ENCODE measurements at places on chromosomes 1 and 21.

DNA sequence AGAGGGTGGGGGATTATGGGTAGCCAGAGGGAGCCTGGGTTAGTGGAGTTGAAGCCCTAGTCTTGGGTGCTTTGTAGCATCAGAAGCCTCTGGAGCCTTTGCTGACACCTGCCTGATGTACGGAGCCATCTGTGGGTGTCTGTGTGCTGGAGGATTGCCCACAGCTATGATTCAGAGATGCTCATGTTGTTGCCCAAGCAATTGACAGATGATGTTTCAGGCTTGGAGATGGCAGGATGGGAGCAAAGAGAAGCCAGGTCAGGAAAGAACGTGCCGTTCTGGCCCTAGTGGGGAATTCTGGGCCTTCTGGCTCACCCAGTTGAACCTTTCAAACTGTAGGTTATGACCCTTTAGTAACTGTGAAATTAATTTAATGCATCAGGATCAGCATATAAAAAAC lies 27.6 kb downstream of the COQ8A start:
- no peak for DNase-seq

- DNase-seq, result no peak
Observed at GRCh38 chr21:16992448-16992847, 520.4 kb upstream of the CXADR start.

DNA sequence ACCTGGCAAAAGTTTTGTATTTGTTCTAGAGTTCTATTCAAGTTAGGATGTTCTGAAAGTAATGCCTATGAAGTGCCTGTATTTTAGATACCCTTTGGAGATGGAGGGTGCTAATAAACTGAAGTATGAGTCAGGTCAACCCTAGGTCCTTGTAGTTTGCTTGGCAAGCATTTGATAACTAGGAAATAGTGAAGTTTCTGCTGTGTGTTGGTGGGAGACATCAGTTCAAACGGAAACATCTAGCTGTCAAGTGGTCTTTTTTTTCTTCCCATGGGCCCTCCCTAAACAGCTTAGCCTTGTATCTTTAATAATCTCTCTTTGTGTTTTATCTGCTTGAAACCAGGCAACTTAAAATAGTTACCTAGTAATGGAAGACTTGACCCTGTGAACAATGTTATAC lies 4.5 kb downstream of the MRPS6 start:
- peak; percentile 40 for DNase-seq

GRCh38 chr1:193187114-193187513 lies 701 bp upstream of the B3GALT2 start:
- no peak for DNase-seq

- no peak for DNase-seq
Observed at GRCh38 chr1:9099555-9099954, 29.3 kb downstream of the GPR157 start.

DNA sequence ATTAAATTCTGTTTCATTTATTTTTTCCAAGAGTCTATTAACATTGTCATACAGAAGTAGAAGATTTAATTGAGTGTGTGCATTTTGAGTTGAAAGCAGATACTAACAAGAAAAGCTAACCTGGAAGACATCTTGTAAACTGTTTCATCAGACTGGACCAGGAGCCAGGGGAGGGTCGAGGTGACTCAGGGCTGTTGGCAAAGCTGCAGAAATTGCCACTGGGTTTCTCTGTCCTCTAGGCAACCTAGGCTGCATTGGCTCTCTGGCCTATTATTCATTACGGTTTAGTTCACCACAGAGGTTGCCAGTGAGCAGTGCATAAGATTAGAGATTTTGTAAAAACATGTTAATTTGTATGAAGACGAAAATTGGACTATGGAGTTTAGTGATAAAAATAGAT lies 27.5 kb downstream of the ERG start:
- peak; percentile 64 for DNase-seq

DNA sequence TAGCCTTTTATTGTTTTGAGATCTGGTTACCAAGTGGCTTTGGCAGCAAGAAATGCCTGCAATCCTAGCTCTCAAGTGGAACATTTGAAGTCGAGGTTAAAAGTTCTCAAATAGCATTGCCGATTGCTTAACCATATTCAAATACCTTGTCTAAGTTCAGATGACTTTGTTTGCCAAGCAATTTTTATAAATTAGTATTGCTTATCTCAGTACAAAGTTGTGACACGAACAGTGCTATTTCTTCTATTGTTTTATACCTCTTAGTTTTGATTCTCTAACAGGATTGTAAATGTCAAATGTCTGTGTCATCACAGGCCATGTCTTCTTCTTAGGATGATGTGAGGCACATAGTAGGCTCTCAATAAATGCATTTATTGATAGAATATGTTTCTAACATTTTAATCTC lies 633.3 kb downstream of the PTPRC start:
- DNase-seq, result no peak

- no peak for DNase-seq
Observed at GRCh38 chr1:18444563-18444962, 36.2 kb upstream of the KLHDC7A start.

DNA sequence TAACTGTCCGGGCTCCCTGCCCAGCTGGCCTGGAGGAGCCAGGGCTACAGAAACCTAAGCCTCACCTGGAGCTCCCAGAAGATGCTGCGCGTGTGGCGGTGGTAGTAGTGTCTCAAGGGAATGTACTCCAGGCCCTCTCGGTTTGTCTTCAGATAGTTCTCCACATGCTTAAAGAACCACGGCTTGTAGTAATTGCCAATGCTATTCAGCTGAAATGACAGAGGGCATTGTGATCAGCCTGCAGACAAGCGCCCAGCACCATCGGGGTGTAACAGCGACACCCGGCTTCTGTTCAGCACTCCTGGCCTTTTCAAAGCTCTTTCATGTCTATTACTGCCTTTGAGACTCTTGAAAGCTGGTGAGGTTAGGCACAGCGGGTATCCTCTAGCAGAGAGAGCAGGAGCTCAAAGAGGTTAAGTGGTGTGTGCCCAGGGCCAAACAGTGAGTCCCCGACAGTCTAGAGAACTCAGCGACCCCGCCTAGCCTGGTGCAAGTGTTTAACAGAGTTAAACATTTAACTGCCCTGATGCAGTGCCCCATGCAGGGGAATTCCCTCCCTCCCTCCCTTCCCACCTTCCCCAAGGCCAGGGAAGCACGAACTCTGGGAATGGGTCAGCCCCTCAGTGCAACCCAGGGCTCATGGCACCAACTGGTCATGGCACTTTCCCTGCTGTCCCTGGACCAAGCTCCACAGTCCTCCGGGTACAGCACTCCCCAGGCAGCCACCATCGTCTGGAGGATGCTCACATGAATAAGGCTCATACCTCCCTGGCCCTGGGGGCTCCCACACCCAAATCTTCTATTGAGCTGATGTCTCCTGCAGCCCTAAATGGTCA lies 21.5 kb downstream of the DHCR24 start:
- no peak for DNase-seq

- DNase-seq, result no peak
Observed at GRCh38 chr1:53348486-53349368, 20.9 kb upstream of the LRP8 start.

- DNase-seq, result no peak
Observed at GRCh38 chr1:118388301-118388959, 203.4 kb upstream of the SPAG17 start.

GRCh38 chr1:200891774-200892157 lies 2.9 kb upstream of the INAVA start:
- DNase-seq, result no peak

- DNase-seq, result no peak
Observed at GRCh38 chr1:239434181-239434580, 47.8 kb downstream of the CHRM3 start.

GRCh38 chr1:69223156-69223555 lies 344.6 kb upstream of the LRRC7 start:
- no peak for DNase-seq

DNA sequence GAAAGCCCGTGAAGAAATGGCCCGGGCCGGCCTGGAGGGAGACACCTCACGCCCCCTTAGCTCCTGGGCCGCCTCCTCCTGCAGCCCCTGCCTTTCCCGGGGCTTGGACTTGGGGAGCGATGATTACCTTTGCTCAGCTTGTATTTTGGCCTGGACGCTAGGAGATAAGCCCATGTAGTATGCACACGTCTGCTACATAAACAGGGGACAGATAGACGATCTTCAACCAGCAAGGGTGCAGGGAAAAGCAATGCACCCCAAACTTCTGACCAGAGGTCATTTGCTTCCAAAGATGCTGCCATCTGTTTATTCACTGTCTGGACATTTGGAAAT lies 936 bp downstream of the TP73 start:
- no peak for DNase-seq

- DNase-seq, result no peak
Observed at GRCh38 chr1:204442376-204443259, 31.0 kb upstream of the PPP1R15B start.

DNA sequence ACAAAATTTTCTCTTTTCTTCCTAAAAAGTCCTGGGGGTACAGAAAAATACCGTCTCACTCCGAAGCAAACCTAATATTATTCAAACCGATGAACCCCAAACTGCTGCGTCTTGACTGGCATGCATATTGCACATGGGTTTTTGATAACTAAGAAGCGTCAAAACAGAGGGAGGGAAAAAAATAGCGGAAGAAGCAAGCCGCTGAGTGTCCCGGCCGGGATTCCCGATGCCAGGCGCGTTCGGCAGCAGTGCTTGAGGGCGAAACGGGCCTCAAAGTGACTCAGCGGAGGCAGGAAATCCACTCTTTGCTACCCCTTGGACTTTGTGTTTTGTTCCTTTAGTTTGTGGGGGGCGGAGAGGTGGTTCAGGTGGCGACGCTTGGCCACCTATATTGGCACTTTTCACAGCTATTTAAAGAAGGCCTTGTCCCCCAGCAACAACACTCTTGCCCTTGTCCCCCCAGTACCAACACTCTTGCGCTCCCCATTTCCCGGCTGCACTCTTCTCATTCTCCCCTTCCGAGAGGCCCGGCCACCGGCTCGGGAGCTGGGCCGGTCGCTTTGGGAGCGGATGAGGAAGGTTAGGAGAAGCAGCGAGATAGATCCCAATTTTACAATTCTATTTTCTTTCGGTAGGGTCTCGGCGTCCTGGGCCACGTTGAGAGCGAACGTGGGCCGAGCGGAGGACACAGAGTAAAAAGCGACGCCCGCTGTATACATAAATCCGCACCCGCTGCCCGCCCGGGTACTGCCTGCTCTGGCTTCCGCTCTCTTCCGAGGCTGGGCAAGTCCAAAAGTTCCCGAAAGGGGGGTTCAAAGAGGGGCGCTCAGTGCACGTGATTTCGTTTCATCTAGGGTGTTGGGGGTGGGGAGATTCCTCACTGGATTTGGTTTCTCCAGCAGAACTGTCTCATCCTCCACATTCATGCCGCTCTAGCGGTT lies 2.5 kb downstream of the LMX1A start:
- DNase-seq, result no peak

GRCh38 chr1:152228831-152229230 lies 4.8 kb upstream of the HRNR start:
- DNase-seq, result no peak

- peak; percentile 75 for DNase-seq
Observed at GRCh38 chr1:26225033-26225831, 8.8 kb upstream of the CEP85 start.

DNA sequence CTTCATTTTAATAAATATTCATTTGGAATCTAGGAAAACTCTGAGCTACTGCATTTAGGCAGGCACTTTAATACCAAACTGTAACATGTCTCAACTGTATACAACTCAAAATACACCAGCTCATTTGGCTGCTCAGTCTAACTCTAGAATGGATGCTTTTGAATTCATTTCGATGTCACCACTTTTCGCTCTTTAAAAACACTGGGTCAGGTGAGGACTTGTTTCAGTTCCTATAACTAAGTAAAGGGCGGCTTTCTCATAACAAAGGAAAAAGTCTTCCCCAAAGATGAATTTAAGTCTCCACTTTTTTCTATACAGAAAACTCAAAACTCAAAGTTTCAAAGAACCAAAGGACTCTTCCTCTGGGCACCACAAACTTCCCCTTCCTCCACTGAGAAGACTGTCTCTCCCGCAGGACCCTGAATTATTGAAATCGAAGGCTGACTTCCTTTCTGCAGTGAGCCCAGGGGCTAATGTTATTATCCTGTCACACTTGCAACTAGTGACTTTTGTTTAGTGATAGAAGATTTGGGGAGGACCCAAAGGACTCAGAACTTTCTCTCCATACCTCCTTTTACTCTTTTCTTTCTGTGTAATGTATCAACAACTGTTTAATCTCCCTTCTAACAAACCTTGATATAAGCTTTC lies 9.7 kb upstream of the DHX9 start:
- DNase-seq, result peak; percentile 18

- DNase-seq, result no peak
Observed at GRCh38 chr1:150210091-150210490, 25.8 kb downstream of the ANP32E start.

DNA sequence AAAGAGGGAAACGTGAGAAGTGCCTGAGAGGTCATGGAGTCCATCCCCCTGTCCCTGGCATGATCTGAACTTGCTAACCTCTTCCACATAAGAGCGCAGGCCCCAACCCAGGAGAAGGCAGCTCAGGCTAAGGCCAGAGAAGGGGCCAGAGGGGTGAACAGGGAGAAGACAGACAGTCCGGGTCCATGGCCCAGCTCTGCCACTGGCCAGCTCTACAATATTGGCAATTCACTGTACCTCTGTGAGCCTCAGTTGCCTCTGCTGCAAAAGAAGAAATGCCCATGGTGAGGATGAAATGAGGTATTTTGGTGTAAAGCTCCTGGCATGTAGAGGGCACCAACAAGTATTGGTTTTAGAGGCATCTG lies 72.3 kb downstream of the CAMK2N1 start:
- DNase-seq, result no peak

- DNase-seq, result no peak
Observed at GRCh38 chr1:206946261-206946660, at the start of gene PIGR. TSS of gene PIGR (minus strand) at chr1:206946466. CDS start at chr1:206940531, 5,935 bp downstream.

DNA sequence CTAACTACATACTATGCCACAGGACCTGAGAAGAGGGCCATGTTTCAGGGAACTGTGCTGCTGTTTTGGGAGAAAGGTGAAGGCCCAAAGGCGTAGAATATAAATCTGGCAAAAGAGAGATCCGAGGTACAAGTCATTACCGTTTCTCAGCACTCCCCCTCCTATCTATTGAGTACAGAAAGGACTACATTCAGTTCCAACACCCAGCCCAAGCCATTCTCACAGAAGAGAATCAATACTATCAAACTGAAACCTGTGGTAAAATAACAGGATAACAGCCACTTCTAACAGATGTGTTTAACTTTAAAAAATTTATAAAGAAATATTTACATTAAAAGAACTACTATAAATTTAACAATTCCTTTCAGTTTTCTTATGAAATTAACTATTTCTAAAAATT lies 7.8 kb downstream of the AHCTF1 start:
- no peak for DNase-seq

DNA sequence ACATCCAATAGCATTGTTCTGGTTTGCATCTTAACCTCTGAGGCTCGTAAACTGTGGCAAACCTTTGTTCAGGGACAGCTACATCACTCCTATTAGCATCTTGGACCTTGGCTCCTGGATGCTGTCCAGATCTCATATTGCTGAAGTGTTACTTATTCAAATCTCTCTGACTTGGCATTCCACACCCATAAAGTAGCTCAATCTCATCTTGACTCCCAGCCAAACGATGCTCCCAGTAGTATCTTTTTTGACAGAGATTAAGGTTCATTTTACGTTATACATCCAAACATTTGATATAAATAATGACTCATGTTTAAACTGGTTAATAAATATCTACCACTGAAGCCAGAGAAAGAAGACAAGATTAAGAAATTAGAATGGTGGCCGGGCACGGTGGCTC lies 4.4 kb upstream of the FLVCR1 start:
- DNase-seq, result no peak

GRCh38 chr1:109909561-109909960 lies 1.1 kb upstream of the CSF1 start:
- DNase-seq, result no peak

GRCh38 chr21:25956993-25957714 lies 213.4 kb downstream of the APP start:
- no peak for DNase-seq

- DNase-seq, result no peak
Observed at GRCh38 chr1:49728377-49728776, 295.4 kb downstream of the AGBL4 start.

- peak; percentile 79 for DNase-seq
Observed at GRCh38 chr21:29077651-29078090, 4.2 kb upstream of the CCT8 start.
